ENCODE measurements at places on chromosomes 13 and 19. TPM values are rescaled to one million over a fixed set of nuclear protein-coding genes. Genes with fewer than 3 reads are reported as not detected.

ZNF582 gene
- total RNA-seq: 8.1 TPM

CD33 gene
- total RNA-seq: 57.4 TPM

PODNL1 gene
- 0.51 TPM for total RNA-seq

DNA sequence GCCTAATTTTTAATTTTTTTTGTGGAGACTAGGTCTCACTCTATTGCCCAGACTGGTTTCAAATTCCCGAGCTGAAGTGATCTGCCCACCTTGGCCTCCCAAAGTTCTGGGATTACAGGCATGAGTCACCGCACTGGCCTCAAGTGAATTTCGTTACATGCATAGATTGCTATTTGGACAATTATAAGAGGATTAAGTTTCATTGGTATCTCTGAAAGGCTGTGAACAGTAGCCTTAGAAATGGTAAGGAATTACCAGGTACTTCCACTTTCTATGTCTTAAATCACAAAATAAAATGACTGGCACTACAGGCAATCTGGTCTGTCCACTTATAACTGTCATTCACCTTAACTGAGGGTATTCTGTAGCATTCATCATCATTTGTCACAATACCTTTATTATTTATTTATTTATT lies 2.9 kb upstream of the CCDC9 start:
- no peak for DNase-seq

DNA sequence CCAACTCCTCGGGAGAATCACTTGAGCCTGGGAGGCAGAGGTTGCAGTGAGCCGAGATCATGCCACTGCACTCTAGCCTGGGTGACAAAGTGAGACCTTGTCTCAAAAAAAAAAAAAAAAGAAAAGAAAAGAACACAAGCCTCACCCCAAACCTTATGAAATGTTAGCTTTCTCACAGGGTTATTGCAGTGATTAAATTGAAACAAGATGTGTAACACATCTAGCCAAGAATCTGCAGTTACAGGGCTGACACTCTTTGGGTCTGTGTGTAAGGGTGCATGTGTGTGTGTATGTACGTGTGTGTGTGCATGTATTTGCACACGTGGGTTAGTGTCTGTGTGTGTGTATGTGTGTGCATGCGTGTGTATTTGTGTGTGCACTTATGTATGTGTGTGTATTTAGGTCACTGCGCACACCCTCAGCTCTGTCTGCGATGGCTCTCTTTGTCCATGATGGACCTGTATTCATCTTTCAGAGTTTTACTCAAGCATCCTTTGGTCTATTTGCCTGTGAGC lies 336.3 kb downstream of the UQCRFS1 start:
- DNase-seq: no peak

DNA sequence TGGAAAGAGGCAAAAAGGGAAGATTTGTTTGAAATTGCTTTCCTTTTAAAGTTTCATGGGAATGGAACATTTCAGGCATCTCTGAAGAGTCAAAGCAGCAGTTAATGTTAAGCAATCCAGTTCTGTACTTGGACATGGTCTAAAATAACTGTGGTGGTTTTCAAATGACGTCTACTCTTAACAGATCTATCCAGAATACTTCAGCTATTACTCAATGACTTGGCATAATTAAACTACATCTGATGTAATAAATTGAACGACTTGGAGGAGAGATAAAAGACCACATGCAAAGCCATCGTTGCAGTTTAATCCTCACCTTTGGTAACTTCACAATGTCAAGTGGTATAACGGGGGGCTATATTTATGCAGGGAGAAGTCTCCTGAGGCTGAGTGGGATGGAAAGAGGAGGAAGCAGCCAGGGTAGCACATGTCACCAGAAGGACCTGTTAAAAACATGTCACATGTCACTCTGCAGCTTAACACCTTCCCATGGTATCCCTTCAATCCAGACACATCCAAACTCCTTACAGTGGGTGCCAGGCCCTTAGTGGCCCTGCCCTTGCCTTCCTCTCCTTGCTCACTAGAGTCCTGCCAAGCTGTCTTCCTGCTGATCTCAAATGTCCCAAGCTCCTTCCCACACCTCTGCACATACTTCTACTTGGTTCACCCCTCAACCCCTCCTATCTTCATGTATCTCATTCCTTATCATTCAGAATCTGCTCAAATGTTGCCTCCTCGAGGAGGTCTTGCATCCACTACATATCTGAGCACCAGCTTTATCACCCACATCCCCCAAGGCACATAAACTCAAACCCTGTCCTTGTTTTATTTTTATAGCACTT lies 327.8 kb downstream of the SUCLA2 start:
- no peak for DNase-seq

DNA sequence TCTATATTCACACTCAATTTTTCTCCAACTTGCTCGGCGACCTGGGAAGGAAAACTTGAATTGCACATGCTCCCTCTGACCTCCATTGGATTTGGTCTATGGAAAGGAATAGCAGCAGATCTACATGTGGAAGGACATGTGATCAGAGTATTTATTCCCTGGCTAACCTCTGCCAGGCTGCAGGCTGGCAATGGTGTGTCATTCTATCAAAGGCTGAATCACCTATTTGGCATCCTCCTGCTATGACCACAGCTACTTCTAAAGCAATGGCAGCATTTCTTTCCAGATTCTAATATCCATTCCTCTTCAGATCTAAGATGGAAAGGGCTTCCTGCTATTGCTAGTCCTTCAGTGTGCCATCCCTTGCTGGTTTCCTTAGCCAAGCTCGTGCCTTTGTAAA lies 144.3 kb upstream of the FREM2 start:
- DNase-seq: no peak

- no peak for DNase-seq
Measured at GRCh38 chr13:53398051-53398450, 369.4 kb downstream of the OLFM4 start.

DNA sequence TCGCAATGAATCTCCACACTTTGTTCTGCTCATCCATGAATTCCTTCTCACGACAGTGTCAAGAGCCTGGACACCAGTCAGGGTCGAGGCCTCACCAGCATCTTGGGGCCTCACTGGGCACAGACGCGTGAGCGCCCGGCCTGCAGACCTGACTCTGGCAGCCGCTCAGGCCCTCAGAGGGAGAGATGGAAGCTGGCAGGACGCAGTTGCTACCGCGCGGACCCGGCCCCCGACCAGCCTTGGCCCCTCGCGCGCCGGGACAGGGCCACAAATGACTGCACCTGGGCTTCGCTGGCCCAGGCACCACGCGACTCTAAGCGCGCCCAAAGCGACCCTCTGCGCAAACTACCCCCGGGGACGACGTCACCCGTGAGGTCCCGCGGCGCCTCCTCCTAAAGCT lies 937 bp upstream of the USP29 start:
- DNase-seq: no peak

GRCh38 chr19:51259348-51260245 lies 8.7 kb downstream of the SIGLECL1 start:
- DNase-seq: no peak

DNA sequence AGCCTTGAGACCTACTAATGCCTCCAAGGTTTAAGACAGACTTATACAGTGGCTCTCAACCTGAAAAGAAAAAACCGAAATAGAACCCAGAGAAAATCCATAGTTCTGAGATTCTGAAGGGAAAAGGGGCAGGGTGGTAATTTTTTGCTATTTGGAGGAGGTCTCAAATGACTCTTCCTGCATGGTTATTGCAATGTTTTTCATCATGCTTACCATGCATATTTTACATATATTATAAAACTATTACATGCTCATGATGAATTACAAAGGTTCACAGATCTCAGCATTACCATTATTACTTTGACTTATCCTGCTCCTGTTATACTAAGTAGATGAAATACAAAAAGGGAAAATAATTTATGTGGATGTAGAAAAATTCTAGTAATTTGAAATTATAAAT lies 47.6 kb downstream of the N4BP2L2 start:
- DNase-seq: no peak

DNA sequence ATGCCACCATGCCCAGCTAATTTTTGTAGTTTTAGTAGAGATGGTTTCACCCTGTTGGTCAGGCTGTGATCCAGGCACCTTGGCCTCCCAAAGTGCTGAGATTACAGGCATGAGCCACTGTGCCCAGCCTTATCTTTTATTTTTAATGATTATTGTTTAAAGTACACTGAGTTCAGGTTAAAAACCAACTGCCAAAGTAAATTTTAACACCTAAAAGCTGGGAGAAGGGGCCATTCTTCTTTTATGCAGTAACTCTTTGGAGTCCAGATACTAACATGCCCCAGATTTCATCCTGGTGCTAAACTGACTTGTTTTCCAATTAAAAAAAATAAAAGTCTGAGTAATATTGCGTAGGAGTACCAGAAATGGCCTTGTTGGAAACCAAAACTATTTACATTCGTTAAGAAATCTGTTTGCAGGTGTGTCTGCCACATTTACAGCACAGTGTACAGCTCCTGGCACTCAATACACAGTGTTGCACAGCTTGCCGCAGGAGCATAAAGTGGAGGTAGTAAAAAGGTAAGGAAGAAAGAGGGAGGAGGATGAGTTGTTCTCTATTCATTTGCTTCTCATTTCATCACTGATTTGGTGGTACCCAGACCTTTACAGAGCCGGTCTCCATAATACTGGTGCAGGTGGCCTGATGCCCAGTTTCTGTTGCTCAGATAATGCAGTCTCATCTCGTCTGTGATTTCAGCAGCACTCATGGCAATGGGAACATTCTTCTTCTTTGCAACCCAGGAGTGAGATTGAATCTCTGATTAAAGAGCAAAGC lies 108.9 kb downstream of the PCCA start:
- DNase-seq: no peak

Data from spleen (tissue), 13 donors.